Hepatic stellate cell (primary cell): ENCODE measurements at places on chromosomes 5 and 9.

GRCh38 chr9:27125030-27125429 lies 16.0 kb downstream of the TEK start:
- peak; percentile 78 for DNase-seq

DNA sequence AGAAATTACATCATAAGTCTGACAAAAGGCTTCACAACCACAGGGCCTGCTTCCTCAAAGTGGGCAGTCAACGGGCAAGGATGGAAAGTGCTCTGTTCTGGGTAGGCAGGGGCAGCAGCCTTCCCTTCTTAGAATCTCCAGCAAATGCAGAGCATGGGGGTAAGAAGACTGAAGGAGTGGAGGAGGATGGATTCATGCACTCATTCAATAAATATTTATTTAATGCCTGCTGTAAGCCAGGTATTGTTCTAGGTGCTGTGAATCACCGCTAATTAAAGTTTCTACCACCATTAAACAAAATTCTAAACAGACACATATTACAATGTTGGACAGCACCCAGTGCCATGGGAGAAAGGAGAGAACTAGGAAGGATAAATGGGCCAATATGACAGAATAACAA lies 195.6 kb downstream of the ELAVL2 start:
- DNase-seq: no peak

- no peak for DNase-seq
Observed at GRCh38 chr5:11443831-11444230, 460.4 kb downstream of the CTNND2 start.

DNA sequence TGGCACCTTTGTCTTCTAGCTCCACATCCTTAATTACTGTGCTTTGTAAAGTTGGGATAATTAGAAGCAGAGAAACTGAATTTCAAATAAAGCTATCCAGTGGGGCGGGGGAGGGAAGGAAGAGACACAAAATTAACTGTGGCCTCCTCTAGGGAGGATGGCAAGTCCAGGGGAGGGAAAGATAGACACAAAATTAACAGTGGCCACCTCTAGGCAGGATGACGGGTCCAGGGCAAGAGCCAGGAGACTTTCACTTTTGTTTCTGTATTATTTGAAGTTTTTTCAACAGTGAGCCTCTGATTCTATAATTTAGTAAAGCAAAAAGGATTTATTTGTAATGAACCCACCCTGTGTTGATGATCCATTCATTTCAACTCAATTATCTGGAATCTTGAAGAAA lies 335.9 kb downstream of the MSX2 start:
- no peak for DNase-seq

DNA sequence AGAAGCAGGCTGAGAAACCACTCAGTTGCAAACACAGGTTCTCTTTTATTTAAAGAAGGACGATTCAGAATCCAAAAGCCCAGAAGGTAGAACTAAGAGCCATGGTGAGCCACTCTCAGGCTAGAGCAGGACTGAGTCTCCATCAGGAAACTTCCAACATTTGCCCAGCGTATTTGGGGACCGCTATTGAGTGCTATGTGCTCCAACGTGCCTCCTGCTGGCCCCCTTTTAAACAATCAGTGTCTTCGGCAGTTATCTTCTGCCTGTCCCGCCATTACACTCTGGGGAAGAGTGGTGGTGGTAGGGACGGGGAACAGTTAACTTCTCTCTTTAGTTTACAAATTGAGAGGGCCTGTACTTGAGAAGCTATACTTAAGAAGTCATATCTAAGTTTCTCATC lies 78.1 kb downstream of the DENND1A start:
- DNase-seq: no peak

- peak; percentile 4 for DNase-seq
Observed at GRCh38 chr5:44774279-44774880, 34.4 kb upstream of the MRPS30 start.

- DNase-seq: no peak
Observed at GRCh38 chr5:83133797-83134196, 56.5 kb downstream of the XRCC4 start.

DNA sequence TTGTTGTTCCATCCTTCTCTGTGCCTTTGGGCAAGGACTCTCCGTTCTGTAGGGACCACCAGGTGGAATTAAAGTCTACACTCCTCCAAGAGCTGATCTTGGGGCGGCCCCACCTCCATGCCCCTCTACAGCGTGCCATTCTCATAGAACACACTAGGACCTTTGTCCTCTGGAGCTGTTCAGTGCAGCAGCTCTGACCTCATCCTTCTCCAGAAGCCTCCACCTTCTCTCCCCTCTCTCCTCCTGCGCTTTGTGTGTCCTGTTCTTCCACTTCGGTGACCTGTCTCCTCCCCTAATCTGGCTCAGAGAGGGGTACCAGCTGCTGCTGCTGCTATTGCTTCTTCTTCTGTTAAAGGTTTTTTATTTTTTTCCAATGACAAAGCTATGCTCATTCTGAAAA lies 1.8 kb upstream of the MACROH2A1 start:
- DNase-seq: no peak

DNA sequence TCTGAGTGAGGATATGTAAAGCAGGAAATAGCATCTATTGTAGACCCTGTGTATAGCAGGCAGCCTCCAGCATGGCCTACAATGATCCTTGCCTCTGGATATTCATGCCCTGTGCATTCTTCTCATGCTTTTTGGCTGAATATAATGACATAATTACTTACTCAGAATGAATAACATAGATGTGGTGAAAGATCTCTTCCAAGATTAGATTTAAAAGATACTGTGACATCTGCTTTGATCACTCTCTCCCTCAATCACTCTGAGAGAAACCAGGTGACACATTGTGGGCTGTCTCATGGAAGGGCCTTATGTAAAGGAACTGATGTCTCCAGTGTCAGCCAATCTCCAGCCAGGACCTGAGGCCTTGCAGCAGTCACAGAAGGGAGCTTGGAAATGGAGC lies 376.7 kb downstream of the DNAH5 start:
- peak; percentile 8 for DNase-seq

DNA sequence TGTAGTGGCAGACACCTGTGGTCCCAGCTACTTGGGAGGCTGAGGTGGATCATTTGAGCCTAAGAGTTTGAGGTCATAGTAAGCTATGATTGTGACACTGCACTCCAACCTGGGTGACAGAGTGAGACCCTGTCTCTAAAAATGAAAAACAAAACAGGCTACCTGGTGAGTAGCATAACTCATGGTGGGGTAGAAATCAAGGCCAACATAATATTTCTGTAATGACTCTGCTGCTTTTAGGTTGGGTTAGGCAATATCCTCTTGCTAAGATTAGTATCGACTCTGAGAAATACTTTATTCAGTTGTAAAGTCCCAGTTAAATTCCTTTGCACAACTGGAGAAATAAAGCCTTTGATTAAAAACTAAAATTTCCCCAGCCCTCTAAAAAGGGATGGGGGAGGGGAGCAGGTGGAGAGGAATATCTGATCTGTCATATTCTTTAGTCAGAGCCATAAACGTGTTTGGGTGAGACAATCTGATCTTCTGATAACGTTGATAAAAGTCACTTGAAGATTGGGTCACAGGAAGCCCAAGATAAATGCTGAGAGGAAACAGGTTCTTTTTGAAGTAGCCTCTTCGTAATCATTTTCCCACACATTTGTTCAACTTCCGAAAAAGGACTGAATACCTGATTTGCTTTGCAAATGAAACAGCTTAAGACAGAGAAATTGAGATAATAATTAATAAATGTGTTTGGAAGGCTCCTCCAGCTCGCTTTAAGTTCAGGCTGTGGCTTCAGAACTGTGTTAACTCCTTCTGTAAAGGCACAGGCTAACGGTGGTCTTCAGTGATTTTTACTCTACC lies 14.9 kb downstream of the IL4 start:
- DNase-seq: no peak

DNA sequence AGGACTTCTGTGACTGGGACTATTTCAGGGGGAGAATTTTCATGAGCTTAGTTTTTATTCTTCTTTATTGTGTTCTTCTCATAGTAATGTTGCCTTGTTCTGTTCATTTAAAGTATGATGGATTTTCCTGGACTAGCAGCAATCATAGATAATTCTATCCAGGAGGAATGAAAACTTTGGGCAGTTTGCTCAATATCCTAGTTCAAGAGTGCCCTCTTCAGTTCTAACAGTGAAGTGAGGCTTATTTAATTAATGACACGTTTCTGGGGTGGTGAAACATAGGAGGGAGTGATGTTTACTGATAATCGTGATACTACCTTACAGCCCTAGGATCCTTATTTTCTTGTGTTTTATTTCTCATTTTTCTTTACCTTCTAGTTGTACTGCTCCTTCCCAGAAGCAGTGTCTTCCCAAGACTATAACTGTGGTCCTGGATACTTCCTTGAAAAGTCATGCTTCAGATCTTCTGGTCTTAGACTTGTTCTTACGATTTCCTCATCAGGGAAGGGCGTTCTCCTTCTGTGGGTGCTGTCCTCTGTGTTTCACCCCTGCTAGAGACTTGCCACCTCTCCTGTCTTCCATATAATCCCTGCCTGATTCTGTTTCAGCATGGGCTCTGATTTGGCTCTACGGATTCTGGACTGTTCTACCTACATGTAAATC lies 57.4 kb downstream of the CFAP95 start:
- DNase-seq: peak; percentile 18

DNA sequence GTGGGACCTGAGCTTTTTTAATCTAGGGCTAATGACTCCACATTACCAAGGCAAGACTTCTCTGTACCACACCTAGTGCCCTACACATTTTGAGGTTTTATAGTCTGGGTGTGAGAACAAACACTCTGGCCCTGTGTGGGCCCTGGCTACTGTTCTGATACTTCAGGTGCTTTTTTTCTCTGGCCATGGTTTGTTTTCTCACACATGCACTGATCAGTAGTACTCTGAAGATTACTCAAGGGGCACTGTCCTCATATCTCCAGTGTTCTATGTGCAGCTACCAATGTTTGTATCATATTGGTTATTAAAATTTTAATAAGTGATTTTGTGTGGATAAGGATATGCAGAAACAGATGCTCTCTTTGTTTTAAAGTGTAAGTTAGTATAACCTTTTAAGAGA lies 5.9 kb upstream of the C9orf40 start:
- DNase-seq: no peak

DNA sequence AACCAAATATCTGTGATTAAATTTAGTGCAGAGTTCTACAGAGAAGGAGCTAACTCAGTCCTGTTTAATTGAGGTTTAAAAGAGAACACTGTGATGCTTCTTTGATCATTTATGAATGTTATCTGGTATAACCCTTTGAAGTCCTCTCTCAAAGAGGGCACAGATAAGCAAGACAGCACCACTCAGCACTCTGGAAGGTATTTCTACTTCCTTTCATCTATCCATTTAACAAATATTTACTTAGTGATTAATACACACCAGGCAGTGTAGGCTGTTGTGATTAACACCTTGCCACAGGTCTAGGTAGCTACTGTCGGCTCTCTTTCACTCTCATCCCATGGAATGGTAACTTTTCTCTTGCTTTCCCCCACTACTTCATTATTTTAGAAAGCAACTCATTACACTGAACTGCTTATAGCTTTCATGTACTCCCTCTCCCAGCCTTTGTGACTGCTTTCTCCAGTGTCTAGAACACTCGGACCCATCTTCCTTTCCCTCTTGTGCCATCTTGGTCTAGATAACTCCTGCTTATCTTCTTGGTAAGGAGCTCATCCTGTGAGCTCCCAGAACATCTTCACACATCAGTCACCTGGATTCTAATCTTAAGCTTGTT lies 54.7 kb downstream of the GLDC start:
- no peak for DNase-seq

DNA sequence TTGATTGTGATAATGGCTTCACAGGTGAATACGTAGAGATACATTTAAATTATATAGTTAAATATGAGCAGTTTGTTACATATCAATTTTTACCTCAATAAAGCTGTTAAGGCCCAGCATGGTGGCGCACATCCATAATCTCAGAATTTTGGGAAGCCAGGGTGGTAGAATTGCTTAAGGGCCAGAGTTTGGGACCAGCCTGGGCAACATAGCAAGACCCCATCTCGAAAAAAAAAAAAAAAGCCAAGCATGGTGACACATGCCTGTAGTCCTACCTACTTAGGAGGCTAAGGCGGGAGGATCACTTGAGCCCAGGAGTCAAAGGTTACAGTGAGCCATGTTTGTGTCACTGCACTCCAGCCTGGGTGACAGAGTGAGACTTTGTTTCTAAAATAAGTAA lies 138.7 kb upstream of the TMEM161B start:
- DNase-seq: no peak

- no peak for DNase-seq
Observed at GRCh38 chr5:14976486-14976885, 104.9 kb upstream of the ANKH start.

- DNase-seq: no peak
Observed at GRCh38 chr9:85688361-85688760, 53.4 kb downstream of the AGTPBP1 start.

- peak; percentile 61 for DNase-seq
Observed at GRCh38 chr9:125558453-125559092, 148.4 kb downstream of the MAPKAP1 start.

DNA sequence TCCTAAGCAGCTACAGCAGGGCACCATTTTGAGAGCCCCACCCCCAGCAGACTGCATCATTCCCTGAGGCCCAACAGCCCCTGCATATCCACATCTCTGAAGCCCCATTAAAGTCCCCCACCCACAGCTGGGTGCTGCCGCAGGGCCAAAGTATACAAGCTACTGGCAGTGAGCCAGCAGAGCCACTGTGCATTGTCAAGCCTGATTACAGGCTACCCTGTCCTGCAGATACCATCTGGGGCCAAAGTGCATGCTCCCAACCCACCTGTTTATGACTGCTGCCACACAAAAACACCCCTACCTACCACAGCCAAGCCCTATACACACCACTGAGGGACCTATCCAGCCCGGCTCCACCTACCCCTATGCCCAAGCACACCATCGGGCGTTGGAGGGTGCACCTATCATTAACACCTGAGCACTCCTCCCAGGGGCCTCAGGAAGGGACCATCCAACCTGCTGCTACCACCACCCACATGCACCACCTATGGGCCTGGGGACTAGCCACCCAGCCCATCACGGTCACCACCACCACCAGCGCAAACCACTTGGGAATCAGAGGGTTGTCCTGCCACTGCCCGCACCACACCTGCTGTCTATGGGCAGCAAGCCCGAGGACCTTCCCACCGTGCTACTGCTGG lies 105.0 kb downstream of the PLPP1 start:
- no peak for DNase-seq

- DNase-seq: peak; percentile 91
Observed at GRCh38 chr5:172417983-172418630, 36.2 kb downstream of the SH3PXD2B start.

- no peak for DNase-seq
Observed at GRCh38 chr9:131754846-131755245, 15.0 kb upstream of the RAPGEF1 start.

DNA sequence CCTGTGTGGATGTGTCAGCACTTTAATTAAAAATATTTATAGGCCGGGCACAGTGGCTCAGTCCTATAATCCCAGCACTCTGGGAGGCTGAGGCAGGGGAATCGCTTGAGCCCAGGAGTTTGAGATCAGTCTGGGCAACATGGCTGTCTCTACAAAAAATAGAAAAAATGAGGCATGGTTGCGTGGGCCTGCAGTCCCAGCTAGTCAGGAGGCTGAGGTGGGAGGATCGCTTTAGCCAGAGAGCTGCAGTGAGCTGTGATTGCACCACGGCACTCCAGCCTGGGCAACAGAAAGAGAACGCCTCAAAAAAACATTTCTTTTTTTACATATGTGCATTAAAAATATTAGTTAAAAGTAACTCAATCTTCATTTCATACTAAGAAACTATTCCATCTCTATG lies 6.2 kb downstream of the TBC1D9B start:
- DNase-seq: no peak

GRCh38 chr5:111933086-111933485 lies 176.1 kb upstream of the NREP start:
- no peak for DNase-seq
